Head of caudate nucleus (tissue), 42 donors: ENCODE measurements at places on chromosomes 6 and 20.

DNA sequence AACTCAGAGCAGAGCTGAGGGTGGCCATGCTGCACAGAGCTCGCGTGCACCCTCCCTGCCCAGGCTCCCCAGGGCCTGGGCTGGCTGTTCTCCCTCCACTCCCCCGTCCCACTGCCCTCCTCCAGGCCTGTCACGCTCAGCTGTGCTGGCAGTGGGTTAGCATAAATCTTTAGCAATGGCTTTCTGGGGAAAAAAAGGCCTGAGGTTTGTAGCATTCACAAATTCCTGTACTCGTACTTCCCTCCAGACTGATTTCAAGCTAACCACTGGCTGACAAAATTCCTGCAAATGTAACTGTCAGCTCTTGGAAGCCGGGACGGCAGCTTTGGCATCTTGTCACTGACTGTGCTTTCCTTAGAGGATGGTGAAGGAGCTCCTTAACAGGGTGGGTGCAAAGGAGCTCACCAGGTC is 22.3 kb upstream of the SMOC2 start:
- no peak for DNase-seq

DNA sequence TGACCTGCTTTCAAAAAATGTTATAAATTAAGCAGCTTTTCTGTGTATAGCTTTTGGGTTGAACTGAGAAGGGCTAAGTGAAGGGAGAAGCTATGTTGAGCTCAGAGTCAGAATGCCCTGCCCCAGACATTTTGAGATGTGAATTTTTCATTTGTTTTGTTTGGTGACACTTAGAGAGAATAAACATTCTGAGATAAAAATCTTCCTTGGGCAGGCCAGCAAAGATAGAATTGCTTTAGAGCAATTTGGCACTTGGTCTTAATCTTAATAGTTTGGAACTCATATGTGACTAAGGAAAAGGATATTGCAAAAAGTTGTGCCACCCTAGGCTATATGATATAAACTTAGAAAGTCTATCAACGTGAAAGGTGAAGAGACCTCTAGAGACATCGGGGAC is 30.2 kb downstream of the MYB start:
- DNase-seq, result no peak

GRCh38 chr6:63140692-63141318 is 70.5 kb upstream of the FKBP1C start:
- DNase-seq, result no peak

GRCh38 chr6:128630213-128630612 is 109.8 kb upstream of the PTPRK start:
- no peak for DNase-seq

- no peak for DNase-seq
Measured at GRCh38 chr6:11206576-11206975, 25.9 kb downstream of the NEDD9 start.

DNA sequence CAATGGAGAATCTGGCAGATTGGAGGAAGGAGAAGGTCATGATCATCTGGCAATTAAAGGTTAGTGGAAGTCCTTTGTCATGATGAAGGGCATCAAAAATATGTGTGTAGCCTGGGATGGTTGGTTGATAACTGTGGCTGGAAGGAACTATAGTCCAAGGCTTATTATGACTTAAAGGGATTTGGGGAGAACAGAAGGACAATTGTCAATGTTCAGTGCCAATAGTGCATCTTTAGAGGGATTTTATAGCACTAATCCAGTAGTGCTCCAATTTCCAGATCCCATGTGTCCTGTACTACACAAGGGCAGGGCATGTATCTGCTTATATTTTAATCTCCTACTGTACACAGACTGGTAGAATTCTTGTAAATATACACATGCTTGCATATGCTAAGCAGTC is 5.0 kb upstream of the ZBTB24 start:
- no peak for DNase-seq

- DNase-seq, result no peak
Measured at GRCh38 chr20:55258559-55258958, 746.8 kb downstream of the CBLN4 start.

- DNase-seq, result no peak
Measured at GRCh38 chr20:25397096-25397495, 6.5 kb upstream of the ABHD12 start.

DNA sequence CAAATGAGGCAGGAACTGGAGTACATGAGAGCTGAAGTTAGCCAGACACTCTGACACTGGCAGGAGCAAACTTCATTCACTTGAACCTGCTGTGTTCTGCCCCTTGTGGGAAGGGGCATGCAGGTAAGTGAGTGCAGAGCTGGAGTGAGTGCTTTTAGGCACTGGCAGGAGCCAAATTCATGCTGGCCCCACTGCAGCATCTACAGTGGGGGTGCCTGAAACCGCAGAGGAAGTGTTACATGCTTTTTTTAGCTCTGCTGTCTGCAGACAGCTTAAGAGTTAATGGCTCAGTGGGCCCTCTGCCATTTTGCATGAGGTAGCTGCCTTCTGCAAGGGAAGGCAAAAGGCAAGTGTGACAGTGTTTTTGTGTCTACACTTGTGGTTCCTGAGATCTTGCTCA is 167.9 kb upstream of the SYNCRIP start:
- DNase-seq, result no peak

DNA sequence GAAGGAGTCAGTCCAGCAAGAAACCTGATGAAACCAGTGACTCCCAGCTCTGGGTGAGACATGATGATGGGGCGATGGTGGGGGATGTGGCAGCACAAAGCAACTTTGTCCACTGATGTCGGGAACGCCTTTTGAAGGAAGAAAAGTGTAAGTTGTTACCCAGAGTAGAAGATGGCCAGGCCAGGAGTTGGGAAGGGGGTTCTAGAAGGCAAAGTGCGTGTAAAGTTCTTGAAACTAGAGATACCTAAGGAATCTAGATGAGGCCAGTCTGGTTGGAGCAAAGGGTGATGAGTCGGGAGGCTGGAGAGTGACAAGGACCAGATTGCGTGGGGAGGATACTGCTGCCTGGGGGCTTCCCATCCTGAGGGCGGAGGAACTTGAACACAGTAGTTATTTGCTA is 117.0 kb downstream of the PHACTR3 start:
- no peak for DNase-seq

DNA sequence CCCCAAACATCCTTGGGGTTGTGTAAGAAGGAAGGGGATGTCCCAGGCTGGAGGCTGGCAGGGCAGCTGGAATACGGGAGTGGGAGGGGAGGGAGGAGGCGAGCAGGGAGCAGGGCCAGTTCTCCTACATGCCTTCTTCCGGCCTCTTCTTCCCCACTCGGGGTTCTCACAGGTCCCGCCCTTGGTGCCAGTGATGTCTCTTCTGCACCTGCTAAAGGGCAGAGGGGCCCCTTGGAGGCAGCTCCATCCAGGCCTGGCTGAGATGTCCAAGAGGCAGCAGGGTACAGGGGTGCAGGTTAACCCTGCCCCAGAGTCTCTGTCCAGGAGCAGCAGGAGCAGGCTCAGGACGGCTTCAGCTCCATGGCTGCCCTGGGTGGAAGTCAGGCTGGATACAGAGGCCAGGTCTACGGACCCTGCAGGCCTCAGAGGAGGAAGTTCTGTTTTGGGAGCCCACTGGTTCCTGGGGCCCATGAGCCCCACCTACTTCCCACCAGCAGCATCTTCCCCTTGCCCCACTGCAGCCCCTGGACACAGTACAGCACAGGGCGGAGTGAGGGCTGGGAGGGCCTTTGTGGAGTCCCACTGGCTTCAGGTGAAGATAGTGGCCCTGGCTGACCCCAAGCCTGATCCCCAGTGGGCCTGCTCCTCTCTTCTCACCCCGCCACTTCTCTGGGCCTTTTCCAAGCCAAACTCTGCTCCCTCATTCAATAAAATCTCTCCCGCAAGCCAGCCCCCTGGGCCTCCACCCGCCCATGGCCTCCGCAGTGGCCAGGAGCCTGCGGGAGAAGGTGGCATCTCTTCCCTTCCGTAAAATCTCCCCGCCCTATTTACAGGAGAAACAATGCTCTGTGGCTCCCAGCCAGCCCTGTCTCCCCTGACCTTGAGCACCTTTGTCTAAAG is 60.4 kb downstream of the YTHDF1 start:
- no peak for DNase-seq

GRCh38 chr6:118986312-118986711 is 51.4 kb upstream of the MCM9 start:
- DNase-seq, result no peak
